Kidney epithelial cell (primary cell): ENCODE measurements at places on chromosomes 12 and 14.

DNA sequence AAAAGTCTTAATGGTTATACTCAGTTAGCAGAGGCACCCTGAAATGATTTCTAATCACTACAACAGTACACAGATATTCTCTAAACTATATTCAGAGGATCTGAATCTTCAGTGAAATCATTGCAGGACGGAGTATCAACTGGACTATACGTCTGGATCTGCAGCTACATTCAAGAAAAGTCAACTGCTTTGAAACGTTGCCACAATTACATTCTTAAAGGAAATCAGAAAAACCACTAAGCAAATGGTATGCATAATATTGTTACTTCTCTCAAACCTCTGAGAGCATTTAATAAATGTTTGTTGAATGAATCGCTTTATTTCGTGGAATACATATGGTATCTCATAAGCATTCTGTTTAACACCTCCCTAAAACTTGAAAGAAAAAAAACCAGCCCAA lies 67.4 kb downstream of the MED13L start:
- no peak for DNase-seq

DNA sequence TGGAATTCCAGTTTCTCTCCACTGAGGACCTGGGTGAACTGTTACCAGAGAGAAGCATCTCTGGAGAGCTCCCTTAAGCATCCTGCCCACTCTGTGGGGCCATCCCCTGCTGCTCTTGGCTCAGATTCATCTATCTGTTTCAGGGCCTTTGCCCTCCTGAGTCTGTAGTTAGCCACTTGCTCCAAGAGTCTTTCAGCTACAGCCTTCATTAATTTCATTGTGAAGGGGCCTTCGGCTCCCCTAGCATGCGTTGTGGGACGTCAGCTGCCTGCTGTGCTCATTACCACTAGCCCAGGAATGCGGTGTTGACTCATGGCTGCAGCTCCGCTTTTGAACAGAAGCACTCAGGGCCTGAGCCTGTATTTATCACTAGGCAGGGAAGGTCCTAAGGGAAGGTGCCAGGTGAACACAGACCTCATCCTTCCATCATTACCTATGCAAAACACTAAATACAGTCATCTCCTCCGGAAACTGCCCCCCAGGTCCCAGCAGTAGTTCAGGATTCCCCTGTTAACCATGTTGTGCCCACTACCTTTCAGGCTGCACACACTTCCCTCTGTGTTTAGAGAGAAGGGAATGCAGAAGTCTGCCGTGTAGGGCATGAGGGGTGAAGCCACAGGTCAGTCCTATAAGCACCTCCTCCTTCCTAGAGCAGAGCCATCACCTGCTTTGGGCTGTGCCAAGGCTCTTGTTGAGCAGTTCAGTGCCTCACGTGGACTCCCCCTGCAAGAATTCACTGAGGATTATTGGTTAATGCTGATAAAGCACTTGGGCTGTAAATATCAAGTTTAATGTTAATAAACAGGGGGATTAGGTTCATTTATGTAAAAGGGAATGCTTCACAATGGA lies 191.4 kb downstream of the CACNA1C start:
- DNase-seq, result peak; percentile 86

- DNase-seq, result no peak
These were observed 44.3 kb downstream of the SCYL2 start for GRCh38 chr12:100311317-100311716.

GRCh38 chr14:98791661-98792060 lies 480.3 kb downstream of the BCL11B start:
- DNase-seq, result no peak

DNA sequence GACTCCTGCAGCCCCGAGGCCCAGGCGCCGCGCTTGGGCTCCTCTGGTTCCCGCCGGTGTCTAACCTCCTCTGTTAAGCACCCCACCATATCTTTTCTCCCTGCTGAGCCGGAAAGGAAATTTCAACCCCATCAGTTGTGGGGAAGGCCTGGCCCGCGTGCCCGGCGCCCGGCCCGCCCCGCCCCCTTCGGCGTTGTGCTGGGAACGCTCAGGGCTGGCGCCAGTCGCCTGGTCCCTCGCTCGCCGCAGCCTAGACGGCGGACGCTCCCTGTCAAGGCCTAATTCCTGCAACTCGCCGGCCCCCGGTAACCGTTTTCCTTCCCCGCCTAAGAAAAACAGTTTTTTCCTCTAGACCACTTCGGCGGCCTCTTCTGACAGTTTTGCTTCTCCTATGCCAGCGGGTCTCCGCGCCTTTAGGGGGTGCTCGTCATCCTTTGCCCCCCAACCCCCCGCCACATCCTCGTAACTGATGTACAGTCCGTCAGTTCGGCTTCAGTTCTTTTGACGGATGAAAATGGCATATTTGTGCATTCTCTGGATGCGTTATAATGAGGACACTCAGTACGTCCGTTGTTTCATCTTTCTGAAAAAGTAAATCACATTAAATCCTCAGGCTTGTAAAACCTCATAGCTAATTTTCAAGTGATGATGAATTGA lies 506 bp upstream of the NAP1L1 start:
- DNase-seq, result no peak

- DNase-seq, result no peak
These were observed 8.4 kb downstream of the ANO6 start for GRCh38 chr12:45224311-45224710.

DNA sequence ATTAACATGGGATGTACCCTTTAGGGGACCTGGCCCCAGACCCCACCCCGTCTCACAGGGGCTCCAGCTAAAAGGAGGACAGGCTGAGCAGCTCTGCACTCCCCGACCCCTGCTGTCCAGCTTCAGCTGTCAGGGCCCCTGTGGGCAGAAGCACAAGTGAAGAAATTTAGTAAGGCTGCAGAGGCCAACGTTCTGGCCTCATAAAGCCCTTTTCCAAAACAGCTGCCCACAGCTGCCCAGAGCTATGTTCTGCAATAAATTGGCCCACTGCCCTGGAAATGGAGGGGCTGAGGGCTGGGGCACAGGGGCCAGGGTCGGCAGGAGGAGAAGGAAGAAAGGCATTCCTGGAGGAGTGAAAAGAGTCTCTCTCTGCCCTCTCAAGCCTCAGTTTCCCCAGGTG lies 357.1 kb downstream of the BCL11B start:
- no peak for DNase-seq

- no peak for DNase-seq
These were observed 170.2 kb downstream of the BCAT1 start for GRCh38 chr12:24778486-24779304.

DNA sequence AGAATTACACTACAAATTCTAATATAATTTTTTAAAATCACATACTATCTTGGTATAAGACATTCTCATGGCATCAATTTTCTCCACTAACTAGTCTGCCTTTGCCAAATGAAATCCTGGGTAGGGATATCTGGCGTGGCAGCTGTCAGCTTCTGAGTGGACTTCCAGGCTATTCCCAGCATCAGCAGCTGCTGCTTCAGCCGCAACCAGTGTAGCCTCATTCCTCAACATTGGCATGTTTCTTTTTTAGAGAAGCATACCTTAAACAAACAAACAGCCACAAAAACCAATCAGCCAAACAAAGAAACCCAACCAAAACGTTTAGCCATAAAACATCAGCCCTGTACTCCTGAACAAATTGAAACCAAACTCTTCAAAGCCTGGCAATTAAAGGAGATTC lies 235.8 kb downstream of the SSPN start:
- DNase-seq, result no peak

- DNase-seq, result no peak
These were observed 360.9 kb upstream of the NAV3 start for GRCh38 chr12:77469578-77470333.

GRCh38 chr14:62301911-62302310 lies 539.7 kb downstream of the SNAPC1 start:
- DNase-seq, result no peak

DNA sequence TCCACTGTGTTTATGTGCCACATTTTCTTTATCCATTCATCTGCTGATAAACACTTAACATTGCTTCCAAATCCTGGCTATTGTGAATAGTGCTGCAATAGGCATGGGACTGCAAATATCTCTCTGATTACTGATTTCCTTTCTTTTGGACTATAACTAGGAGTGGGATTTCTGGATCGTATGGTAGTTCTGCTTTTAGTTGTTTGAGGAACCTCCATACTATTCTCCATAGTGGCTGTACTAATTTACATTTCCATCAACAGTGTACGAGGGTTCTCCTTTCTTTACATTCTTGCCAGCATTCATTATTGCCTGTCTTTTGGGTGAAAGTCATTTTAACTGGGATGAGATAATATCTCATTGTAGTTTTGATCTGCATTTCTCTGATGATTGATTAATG lies 47.6 kb downstream of the TAOK3 start:
- DNase-seq, result no peak

DNA sequence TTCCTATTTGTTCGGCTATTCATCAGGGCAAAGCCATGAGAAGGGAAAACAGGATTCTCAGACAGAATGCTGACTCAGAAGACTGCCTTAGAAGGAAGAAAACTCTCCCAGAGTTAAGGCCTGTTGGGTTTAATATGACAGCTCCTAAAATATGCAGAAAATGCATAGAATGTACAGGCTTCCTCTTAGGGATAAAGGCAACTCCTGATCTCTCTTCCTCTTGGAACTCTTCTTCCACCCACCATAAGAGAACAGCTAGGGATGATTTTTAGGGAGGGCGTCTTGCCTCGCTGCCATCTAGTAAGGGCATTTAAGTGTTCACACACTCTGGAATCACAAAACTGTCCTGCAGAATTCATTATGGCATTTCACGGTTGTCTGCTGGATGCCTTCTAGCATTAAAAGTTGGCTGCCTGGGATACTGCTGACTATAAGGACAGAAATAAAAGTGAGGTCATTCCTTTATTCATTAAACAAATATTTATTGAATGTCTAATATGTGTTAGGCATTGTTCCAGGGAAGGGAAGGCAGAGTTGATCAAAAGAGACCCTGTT lies 73.7 kb downstream of the DCAF5 start:
- DNase-seq, result peak; percentile 82

DNA sequence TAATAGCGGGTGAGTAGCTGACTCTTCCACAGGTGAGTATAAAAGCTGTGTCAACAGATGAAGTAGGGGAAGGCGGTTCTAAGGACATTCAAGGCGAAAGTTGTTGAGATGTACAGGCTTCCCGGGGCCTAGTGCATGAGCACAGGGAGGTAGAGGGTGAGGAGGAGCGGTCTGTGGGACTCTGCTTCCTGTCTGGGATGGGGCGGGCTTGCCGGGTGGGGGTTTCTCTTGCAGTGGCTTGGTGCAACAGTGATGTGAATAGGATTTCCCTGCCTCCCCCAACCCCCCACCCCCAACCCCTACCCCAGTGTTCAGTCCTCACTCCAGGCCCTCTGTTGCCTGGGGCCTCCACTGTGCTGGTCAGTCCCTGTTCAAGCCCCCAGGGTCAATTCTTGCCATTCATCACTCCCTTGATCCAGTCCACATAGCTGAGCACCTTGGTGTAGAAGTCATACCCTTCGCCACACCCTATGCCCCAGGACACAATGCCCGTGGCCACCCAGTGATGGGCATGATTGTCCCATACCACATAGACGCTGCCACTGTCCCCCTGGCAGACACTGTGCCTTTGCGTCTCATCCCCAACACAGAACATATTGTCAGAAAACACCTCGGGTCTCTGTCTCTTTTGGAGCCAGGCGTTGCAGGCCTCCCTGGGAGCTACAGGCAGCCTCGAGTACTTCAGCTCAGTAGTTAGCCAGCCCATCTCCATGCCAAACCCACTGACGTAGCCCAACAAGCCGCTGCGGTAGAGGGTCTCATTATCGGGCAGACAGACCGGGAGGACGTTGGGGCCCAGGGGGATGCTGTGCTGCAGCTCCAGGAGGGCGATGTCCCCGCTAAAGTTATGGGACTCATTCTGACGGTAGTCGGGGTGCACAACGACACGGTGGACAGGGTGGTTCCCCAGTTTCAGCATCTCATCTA lies 4.0 kb upstream of the C1R start:
- no peak for DNase-seq

GRCh38 chr12:68538726-68539614 lies 71.7 kb upstream of the RAP1B start:
- DNase-seq, result no peak

- no peak for DNase-seq
These were observed 91.7 kb downstream of the ZFP36L1 start for GRCh38 chr14:68701001-68701741.

DNA sequence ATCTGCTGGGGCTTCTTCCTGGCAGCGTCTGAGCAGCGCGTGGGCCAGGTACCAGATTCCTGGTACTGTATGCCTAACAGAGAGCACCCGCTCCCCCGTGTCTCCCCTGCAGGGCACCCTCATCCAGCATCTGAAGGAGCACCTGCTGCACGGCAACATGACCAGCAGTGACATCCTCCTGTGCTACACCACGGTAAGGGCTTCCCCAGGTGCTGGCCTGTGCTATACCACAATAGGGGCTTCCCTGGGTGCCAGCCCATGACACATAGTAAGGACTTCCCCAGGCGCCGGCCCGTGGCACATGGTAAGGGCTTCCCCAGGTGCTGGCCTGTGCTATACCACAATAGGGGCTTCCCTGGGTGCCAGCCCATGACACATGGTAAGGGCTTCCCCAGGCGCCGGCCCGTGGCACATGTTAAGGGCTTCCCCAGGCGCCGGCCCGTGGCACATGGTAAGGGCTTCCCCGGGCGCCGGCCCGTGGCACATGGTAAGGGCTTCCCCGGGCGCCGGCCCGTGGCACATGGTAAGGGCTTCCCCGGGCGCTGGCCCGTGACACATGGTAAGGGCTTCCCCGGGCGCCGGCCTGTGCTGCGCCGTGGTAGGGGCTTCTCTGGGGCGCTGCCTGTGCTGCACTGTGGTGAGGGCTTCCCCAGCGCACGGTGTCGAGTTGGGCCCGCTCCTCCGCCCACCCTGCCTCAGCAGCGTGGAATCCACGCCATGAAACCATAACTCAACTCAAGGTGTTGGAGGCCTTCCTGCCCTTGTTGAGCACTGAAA lies 49.3 kb downstream of the AACS start:
- no peak for DNase-seq

DNA sequence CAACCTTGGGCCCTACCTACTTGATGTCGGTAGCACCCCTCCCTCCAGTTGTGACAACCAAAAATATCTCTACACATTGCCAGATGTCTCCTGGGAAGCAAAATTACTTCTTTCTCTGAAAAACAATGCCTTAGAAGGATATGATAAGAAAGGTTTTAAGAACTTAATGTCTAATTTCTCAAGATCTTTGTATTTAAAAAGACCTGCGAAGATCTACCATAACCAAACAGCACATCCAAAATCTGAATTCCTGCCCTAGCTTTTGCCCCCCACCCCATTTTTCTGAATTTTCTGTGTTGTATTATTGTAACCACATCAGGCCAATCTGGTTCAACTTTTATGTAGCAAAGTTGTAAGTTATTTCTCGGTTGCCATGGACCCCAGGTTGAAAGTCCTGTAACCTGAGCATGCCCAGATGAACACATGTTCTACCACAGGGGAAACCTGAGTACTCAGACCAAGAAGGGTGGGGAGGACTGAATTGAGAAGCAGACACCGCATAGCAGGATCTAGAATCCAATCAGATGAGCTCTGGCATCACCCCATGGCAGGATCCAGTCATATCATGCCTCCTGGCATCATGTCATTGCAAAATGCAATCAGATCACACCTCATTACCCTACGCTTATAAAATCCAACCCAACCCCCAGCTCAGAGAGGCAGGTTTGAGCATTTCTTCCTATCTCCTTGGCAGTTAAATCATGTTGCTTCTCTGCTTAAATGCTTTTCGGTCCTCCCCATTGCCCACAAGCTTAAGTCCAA lies 8.7 kb downstream of the TMEM253 start:
- no peak for DNase-seq

- DNase-seq, result no peak
These were observed 6.3 kb upstream of the NANOGNB start for GRCh38 chr12:7758766-7759140.

GRCh38 chr12:3998397-3998796 lies 125.2 kb upstream of the PARP11 start:
- no peak for DNase-seq

GRCh38 chr14:104689109-104689880 lies at the start of gene INF2:
TSS of gene INF2 (plus strand) at chr14:104689618. CDS start at chr14:104701366, 11,748 bp downstream.
- no peak for DNase-seq
